ENCODE measurements at places on chromosomes 4 and X.

GRCh38 chr4:111961809-111962208, 183.4 kb upstream of the FAM241A start:
- no peak for DNase-seq

- DNase-seq = no peak
These were observed 120.5 kb downstream of the ADGRL3 start for GRCh38 chr4:61320631-61321030.

DNA sequence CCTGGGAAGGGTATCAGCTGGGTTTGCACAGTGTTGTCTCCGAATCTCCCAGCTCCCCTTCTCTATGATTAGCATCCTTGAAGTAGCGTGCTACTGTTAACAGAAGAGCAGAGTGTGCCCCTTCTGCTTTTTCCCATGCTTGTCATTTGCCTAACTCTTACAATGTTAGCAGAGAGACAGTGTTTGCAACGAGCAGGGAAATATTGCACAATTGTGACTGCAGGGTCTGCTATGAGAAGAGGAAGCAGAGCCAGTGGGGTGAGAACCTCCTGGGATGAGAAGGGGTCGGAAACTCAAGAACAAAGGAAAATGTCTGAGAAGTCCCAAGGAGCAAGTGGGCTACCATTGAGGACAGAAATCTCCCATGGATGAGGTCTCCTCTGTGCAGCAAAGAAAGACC, 7.8 kb upstream of the CHRNA9 start:
- no peak for DNase-seq

- DNase-seq = no peak
These were observed 44.5 kb upstream of the ATXN3L start for GRCh38 chrX:13364230-13364857.

GRCh38 chr4:59063015-59063720, 1953.0 kb upstream of the IGFBP7 start:
- DNase-seq = no peak

GRCh38 chrX:46461660-46462191, 83.5 kb downstream of the ZNF674 start:
- no peak for DNase-seq

DNA sequence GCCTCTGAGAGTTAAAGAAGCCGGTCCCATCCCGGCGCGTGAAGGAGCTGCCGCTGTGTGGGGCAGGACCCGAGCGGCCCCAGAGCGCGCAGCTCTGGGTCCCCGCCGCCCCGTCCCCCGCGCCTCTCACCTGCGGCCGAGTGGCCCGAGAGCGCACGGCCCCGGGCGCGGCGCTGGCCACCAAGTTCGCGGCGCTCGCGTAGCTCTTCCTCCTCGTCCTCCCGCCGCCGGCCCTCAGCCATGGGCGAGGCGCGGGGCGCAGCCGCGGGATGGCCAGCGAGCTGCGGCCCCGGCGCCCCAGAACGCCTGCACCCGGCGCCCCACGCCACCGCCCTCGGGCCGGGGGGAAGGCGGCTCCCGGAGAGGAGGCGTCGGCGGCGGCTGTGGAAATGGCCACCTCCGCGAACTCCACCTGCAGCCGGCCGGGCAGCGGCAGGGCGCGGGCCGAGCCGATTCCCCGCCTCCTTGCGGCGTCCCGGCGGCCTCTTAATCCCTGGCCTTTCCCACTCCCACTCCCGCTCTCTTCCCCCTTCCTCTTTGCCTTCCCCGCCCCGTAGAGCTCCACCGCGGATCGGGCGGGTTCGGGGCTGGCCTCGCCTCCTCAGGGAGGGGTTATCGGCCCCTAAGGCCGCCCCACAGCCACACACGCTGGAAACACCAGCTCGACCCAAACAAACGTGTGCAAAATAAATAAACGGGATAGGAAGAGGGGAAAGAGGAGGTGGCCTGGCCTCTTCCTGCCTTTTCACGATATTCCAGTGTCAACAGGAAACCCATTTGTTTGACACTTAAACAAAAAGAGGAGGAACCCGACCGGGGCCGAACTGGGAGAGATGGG, at the start of gene SH3D19:
Gene SH3D19 (minus strand): TSS at position 495 of the 838 bp plus-strand sequence. CDS start 253 bp downstream, at position 242.
- no peak for DNase-seq

GRCh38 chr4:167218022-167218608, 16.2 kb downstream of the SPOCK3 start:
- peak; percentile 49 for DNase-seq

DNA sequence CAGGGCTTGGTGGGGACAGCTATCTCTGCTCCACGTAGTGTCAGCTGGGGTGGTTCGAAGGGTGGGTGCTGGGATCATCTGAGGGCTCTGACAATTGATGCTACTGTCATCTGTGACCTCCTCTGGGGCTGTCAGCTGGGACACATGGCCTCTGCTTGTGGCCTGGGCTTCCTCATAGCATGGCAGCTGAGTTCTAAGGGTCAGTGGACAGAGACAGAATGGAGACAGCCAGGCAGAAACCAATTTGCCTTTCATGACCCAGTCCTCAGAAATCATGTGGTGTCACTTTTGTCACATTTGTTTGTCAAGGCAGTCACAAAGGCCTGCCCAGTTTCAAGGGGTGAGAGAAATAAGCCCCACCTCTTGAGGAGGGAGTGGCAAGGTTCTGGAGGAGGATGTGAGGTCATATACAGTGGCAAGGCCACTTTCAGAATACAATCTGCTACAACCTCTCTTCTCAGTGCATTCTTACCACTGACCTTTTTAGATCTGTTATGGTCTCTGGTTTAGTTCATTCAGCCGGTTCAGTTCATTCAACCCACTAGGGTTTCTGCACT, 103.6 kb upstream of the BCOR start:
- no peak for DNase-seq

DNA sequence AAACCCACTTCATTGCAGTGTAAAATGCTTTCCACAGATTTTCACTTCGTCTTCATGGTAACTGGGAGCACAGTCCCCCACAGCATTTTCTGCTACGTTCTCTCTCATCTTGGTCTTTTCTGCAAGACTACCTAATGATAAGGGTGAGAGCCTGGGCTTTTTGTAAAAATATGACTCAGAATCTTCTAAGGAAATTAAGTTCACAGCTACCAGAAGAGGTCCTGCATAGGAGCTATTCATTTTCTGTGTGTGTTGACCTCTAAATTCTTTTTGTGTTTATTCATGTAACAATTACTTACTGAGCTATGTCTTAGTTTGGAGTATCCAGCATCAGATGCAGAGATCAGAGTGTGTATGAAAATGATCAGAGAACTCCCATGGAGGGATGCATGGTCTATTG, 192.2 kb downstream of the CPEB2 start:
- DNase-seq = no peak

- no peak for DNase-seq
These were observed 732.6 kb upstream of the PABPC4L start for GRCh38 chr4:134934036-134934808.

DNA sequence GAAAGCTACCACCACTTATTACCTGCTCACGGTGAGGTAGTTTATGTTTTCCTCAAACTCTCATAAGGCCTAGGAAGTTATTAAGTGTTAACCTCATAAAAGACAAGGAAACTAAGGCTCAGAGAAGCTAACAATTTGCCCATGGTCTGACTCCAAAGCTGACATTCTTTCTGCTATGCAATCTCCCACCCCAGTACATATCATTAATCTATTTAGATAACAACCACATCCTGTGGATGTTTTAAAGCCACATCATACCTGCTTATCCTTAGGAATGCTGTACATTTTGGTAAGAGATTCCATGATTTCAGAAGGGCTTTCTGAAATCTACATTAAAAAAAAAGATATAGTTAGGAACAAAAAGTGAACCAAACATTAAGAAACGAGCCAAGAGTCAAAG, 55.4 kb downstream of the HUWE1 start:
- DNase-seq = no peak

DNA sequence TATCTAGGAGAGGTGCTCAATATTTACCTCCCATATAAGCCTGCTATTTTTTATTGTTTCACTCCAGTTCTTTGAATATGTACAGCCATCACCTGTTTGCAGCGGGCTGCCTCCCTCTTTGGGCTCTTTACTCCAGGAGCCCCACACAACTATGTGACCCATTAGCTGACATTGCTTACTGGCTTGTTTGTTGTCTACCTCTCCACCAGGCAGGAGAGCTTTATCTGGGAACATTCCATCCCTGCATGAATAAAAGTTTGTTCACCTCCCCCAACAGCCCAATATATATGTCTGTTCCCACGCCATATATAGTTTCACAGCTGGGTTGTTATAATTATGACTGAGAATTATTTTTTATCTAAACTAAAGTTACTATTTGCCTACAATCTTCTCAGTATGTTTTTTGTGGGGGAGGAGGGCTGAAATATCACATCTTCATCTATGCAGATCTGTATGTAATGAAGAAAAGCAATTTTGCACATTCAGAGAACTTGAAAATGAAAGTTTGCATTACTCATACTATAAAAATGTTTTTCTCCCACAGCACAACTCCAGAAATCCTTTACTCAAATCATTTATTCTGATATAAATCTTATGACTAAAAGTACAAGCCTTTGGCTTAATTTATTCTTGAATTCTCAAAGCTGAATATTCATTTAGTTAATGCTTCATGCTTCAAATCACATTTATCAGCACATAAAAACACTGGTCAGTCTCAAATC, 61.2 kb upstream of the DAPP1 start:
- no peak for DNase-seq
